ENCODE measurements at places on chromosomes 16 and 17. TPM values are rescaled to one million over a fixed set of nuclear protein-coding genes. Genes with fewer than 3 reads are reported as not detected.

- no peaks in the 10 kb centered on the region for H3K4me1 ChIP-seq
- no peak overlapping the region for H3K27ac ChIP-seq
- H3K4me3 ChIP-seq = no peak overlapping the region
Measured at GRCh38 chr17:11250161-11250560, 9.1 kb downstream of the SHISA6 start.

- H3K4me3 ChIP-seq = no peak overlapping the region
- no peak overlapping the region for H3K27ac ChIP-seq
- peaks cover 14% of the 10 kb centered on the region for H3K4me1 ChIP-seq
- peaks cover 6% of the 10 kb centered on the region for H3K36me3 ChIP-seq
- DNase-seq = no peak
Measured at GRCh38 chr17:14306596-14306995, 5.7 kb downstream of the HS3ST3B1 start.

DNA sequence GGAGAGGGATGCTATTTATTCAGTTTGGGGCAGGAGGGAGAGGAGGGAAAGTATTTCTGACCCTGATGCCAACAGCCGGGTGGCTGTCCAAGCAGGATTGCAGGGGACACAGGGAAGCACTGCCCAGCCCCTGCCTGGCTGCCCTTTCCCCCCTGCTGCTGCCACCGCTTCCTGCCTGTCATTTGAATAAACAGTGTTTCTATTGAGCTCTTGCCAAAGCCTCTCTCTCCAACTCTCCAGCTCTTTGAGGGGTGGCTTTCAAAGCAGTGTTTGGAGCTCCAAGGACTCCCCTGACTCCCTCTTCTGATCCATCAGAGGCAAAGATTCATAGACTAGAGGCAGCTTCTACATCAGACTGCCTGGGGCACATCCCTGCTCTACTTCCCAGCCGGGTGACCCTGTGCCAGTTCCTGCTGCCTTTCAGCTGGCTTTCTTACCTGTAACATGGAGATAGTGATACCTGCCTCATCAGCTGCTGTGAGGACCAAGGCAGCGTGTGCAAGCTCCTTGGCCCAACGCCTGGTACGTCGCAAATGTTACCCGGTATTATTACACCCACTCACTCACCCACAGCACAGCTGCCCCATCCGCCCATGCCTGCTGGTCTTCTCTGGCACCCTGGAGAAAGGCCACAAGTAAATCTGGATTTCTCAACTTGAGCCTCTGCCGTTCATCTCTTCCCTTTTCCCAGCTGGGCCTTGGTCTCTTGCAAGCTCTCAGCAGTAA lies 9.5 kb downstream of the PROCA1 start:
- no peaks in the 10 kb centered on the region for H3K27me3 ChIP-seq
- no peak overlapping the region for H3K27ac ChIP-seq
- no peaks in the 10 kb centered on the region for H3K4me1 ChIP-seq
- H3K4me3 ChIP-seq = no peak overlapping the region
- DNase-seq = no peak

GRCh38 chr17:19720631-19721426 lies 4.4 kb upstream of the SLC47A2 start:
- H3K4me1 ChIP-seq = no peaks in the 10 kb centered on the region
- no peak overlapping the region for H3K4me3 ChIP-seq
- DNase-seq = no peak
- no peak overlapping the region for H3K27ac ChIP-seq
- peaks cover 30% of the 10 kb centered on the region for H3K27me3 ChIP-seq

GRCh38 chr17:50593321-50593720 lies 32.8 kb downstream of the CACNA1G start:
- H3K4me3 ChIP-seq = no peak overlapping the region
- H3K27me3 ChIP-seq = peaks cover 24% of the 10 kb centered on the region
- H3K27ac ChIP-seq = no peak overlapping the region
- no peaks in the 10 kb centered on the region for H3K36me3 ChIP-seq
- H3K4me1 ChIP-seq = peaks cover 2% of the 10 kb centered on the region
- no peak for DNase-seq

GRCh38 chr17:42142371-42142896 lies 12.4 kb downstream of the RAB5C start:
- DNase-seq = peak; percentile 87
- H3K27me3 ChIP-seq = no peaks in the 10 kb centered on the region
- peaks cover 19% of the 10 kb centered on the region for H3K36me3 ChIP-seq

GRCh38 chr17:68196394-68197090 lies 51.3 kb upstream of the AMZ2 start:
- no peaks in the 10 kb centered on the region for H3K4me1 ChIP-seq
- H3K27me3 ChIP-seq = peaks cover 60% of the 10 kb centered on the region
- H3K4me3 ChIP-seq = no peak overlapping the region
- no peak for DNase-seq
- H3K36me3 ChIP-seq = no peaks in the 10 kb centered on the region

- H3K36me3 ChIP-seq = no peaks in the 10 kb centered on the region
- no peak overlapping the region for H3K27ac ChIP-seq
- no peak overlapping the region for H3K4me3 ChIP-seq
- peaks cover 9% of the 10 kb centered on the region for H3K27me3 ChIP-seq
- peaks cover 18% of the 10 kb centered on the region for H3K4me1 ChIP-seq
- DNase-seq = no peak
Measured at GRCh38 chr17:61469949-61470348, 17.7 kb downstream of the TBX4 start.

GRCh38 chr17:72760368-72760767 lies 332.1 kb downstream of the SLC39A11 start:
- no peaks in the 10 kb centered on the region for H3K36me3 ChIP-seq
- peaks cover 3% of the 10 kb centered on the region for H3K4me1 ChIP-seq
- no peak overlapping the region for H3K27ac ChIP-seq
- no peak overlapping the region for H3K4me3 ChIP-seq
- no peaks in the 10 kb centered on the region for H3K27me3 ChIP-seq

Gene CHD9NB
- total RNA-seq = 1.1 TPM

Gene TBC1D3H
- not detected for total RNA-seq

All from IMR-90 (cell line).